T-helper 2 cell (primary cell): ENCODE measurements at places on chromosomes 5 and 9.

- no peak for DNase-seq
Measured at GRCh38 chr5:34682926-34683623, 26.9 kb downstream of the RAI14 start.

DNA sequence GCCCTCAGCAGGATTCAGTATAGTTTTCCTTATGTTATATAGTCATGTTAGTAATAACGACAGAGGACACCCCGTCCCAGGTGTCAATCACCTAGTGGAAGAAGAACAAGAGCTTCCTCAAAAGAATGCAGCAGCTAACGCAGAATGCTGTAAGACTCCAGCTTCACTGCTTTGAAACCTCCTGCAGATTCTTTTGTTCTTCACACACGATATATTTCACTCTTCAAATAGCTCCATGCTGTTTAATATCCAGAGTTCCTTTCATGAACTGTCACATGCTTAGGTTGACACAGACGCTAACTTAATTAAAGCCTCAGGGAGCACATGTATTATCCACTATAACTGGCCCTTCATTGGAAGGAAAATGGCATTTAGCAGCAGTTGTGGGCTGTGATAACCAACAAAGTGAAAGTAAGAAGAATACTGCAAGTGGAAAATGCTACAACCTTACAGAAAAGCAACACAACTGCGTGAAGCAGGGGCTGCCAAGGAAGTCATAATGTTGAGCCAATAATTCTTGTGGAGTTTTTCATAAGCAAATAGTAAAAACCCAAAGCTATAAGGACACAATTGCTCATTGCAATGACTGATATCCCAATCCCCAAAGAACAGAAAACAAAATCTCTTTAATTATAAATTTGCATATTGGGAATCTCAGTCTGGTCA lies 387.5 kb downstream of the PLK2 start:
- DNase-seq: no peak

GRCh38 chr5:74182603-74183002 lies 457.9 kb downstream of the ENC1 start:
- peak; percentile 96 for DNase-seq

DNA sequence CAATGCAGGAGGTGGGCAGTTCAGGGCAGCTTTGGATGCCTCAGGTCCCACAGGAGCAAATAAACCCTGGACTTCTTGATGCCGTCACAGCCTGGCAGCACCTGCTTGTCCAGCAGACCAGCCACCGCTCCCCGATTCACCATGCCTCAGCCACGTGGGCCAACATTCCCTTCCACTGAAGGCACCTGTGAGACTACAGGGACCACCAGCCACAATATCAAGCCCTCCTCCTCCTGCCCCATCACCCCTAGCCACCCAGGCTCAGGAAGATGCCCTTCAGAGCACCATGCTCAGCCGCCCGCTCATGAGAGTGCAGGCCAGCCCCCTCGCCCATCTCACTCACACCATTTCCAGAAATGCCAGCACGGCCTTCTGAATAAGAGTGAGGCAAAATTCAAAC lies 234.7 kb downstream of the SYK start:
- no peak for DNase-seq

GRCh38 chr5:150801117-150801927 lies 22.8 kb downstream of the SMIM3 start:
- no peak for DNase-seq

DNA sequence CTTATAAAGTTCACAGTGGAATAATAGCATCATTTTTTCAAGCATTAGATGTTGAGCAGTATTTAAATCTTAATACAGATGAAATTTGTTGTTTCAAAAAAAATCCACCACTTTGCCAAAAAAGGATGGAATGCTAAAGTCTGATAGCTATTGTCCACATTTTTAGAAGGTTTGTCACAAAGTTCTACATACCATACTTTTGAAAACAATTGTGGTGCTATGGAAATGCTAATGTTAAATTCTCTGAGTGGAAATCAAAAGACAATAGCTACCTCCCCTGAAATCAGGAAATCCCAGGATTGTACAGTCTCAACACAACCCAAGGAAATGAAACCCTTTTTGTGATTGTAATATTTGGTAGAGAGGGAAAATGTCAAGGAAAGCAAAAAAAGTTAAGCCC lies 19.3 kb upstream of the GRAMD2B start:
- no peak for DNase-seq

- DNase-seq: no peak
Measured at GRCh38 chr5:74378464-74378863, 262.1 kb downstream of the ENC1 start.
